ENCODE measurements at places on chromosomes 5 and 9.

- no peak for DNase-seq
These were observed 65.8 kb upstream of the NFIL3 start for GRCh38 chr9:91489361-91489899.

DNA sequence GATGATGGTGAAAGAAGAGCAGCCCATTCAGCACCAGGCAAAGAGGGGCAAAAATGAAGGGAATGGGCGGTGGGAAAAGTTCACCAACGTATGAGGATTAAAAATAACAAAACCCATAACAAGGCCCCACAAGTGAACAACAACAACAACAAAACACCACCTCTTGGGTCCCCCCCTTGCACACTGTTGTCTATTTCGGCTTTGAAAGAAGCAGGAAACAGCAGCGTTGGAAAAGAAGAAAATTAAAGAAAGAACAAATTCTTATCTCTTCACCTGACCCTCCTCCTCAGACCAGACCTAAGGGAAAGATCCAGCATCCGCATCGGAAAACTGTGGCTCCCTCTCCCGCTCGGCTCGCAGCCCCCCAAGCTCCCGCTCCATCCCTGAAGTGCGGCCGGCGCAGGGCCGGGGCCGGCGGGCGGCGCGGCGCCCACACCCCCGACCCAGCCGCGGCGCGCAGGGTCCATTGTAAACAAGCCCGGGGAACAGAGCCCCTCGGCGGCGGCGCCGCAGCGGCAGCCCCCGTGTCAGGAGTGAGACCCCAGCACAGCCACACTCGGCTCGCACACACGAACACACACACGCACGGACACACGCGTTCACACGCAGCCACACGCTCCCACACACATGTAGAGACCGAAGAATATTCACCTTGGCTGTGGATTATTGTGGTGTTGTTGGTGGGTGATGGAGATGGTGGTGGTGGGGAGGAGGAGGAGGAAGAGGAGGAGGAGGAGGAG, 535 bp downstream of the RFX3 start:
- DNase-seq, result no peak

DNA sequence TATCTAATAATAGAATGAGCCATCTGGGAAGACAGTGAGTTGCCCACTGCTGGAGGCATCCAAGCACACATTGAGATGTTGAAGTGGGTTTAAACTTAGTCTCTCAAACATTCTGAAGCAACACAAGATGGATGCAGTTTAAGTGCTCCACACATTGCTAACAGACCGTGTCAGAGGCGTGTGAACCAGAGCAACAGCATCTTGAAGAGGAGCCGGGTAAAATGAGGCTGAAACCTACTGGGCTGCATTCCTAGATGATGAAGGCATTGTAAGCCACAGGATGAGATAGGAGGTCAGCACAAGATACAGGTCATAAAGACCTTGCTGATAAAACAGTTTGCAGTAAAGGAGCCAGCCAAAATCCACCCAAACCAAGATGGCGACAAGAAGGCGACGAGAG, 73.5 kb upstream of the TMEM215 start:
- DNase-seq, result no peak

DNA sequence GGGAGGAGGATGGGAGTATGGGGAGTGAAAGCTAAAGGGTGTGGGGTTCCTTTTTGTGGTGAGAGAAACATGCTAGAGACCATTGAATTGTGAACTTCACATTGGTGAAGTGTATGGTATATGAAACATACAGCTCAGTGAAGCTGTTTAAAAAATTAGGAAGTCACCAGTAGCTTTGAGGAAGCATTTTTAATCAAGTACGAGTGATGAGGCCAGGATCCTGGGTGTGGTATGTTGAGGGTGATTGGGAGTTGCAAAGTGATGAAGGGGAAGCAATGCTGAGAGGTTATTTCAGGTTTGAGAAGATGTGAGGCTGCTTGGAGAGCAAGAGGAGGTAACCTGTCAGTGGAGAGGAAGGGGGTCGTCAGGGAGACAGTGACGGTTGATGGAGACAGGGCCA, 22.7 kb upstream of the CLK4 start:
- no peak for DNase-seq

GRCh38 chr5:116395226-116395625, 179.4 kb downstream of the SEMA6A start:
- DNase-seq, result no peak

GRCh38 chr5:143879646-143880045, 67.7 kb downstream of the HMHB1 start:
- no peak for DNase-seq

DNA sequence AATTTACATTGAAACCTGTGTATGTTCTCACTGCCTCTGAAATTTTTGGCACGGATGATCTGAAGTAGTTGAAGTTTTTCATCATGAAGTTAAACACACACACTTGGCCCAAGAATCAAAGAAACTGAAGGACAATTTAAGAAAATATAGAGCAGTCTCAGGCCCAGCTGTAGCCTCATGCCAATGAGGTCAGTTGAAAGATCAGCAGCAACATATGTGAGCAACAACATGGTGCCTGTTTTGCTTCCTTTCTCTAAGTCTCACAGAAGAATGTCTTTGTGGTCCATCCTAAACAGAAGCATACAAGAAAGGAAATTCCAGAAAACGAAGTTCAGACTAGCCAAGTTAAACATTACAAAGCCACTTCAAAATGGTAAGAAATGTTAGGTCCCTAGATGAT, 1737.2 kb downstream of the MAT2B start:
- DNase-seq, result no peak

GRCh38 chr9:126876531-126876930, 16.1 kb downstream of the ZBTB34 start:
- DNase-seq, result no peak

DNA sequence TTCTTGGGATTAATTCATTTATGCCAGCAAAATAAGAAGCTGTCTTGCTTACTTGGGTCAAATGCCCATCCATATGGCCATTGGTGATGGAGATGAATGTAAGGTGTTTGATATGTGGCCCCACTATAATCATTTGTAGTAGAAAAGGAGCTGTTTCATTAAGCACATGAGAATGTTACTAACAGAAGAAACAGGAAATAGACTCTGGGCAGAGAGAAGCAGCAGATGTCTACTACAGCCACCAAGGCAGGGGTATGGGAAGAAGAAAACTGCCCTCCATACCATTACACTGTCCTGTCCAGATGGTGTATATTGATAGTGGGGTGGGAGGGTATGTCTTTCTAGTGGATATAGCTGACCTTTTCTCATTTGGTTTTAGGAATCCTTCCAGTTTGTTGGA, 386.6 kb upstream of the CLINT1 start:
- DNase-seq, result no peak

DNA sequence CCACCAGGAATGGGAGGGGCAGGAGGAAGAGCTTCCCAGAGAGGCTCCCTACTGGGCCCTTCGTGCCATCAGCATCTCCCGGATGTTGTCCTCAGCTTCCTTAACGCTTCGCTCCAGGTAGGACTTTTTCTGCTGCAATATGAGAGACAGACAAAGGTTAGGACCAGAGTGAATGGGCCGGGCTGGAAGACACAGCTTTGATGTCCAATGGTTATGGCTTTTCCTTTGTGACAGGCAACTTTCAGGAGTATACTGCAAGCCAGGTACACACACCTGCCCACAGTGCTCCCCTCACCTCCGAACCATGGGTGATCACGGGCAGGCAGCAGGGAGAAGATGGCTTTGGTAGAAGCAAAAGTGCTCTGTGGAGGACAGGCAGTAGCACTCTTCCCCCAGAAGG, 57.0 kb downstream of the PFDN1 start:
- DNase-seq, result no peak

- no peak for DNase-seq
These were observed 17.0 kb upstream of the MYO10 start for GRCh38 chr5:16952968-16953671.

DNA sequence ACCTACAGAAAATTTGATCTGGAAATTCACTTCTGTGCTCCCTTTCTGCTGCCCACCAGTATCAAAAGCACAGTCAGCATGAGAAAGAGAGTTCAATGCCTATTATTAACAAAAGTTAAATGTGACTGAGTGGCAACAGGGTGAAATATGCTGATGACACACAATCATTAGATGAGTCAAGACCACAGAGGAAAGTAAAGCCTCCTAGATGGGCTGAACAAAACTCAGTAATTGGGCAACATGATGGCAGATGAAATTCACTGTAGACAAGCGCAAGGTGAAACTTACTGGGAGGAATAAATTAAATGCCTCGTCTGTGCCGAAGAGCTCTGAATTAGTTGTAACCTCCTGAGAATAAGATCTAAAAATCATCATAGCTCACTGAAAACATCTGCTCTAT, 752.8 kb downstream of the IRX1 start:
- no peak for DNase-seq

DNA sequence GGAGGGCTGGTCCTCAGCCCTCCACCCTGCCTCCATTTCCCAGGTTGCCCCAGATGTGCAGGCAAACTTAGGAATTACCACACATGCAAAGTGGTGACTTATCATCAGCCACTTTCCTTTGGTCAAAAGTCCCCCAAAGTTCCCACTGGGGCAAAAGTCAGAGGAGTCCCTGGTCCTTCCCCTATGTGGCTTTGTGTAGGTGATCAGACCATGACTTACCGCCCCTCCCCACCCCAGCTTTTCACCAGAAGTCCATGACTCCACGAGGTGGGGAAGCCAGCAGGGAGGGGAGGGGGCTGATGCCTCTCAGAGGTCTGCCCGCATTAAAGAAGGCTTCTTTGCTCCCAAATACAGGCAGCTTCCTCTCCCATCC, 5.8 kb downstream of the TRAF1 start:
- DNase-seq, result no peak

DNA sequence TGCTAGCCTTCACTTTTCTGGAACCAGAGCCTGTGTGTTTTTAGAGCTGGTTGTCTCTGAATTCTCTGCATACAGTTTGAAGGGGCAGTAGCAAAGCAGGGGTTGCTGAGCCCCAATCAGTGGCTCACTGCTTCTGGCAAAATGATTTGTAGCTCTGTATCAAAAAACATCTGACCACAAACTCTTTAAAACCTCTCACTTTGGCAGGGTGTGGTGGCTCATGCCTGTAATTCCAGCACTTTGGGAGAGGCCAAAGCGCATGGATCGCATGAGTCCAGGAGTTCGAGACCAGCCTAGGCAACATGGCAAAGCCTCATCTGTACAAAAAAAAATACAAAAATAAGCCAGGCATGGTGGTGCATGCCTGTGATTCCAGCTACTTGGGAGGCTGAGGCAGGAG, 28.3 kb upstream of the APC start:
- DNase-seq, result no peak

DNA sequence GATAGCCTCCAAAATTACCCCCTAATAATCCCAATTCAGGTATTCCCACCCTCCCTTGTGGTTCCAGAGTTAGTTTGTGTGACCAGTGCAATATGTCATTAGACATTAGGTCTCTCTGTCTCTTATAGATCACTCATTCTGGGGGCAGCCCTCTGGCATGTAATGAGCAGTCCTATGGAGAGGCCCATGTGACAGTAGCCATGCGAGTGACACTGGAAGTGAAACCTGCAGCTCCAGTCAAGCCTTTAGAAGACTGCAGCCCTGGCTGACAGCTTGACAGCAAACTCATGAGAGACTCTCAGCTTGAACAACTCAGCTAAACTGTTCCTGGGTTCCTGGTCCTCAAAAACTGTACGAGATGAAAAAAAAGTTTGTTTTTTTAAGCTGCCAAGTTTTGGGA, 54.0 kb upstream of the HSPB3 start:
- DNase-seq, result no peak

DNA sequence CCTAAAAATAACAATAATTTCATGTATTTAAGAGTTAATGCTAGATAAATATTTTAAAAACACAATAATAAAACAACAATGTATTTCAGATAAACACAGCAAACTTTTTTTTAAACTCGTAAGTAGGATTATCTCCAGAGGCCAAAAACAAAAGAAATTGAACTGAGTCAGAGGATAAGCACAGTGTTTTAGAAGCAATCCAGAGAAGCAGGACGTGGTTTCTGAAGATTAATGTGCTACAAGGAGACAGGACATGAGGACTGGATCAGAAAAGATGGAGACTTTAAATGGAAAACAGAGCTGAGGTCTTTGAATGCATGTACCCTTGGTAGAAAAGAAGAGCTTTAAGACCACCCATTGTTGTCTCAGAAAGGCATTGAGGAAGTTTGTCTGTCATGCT, 491.2 kb upstream of the TLE4 start:
- DNase-seq, result no peak

- no peak for DNase-seq
These were observed 1.0 kb upstream of the CLIC3 start for GRCh38 chr9:136997371-136997770.

DNA sequence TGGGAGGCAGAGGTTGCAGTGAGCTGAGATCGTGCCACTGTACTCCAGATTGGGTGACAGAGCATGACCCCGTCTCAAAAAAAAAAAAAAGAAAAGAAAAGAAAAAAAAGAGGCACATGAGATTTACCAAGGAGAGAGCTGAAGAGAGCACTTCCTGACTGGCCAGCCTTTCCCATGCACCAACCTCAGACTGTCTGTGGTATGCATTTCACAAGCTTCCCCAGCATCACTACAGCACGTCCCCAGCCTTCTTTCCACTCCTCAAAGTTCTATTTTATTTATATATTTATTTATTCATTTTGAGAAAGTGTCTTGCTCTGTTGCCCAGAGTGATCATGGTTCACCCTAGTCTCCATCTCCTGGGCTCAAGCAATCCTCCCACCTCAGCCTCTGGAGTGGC, 13.6 kb upstream of the FUBP3 start:
- DNase-seq, result no peak

Measured in stimulated activated CD4-positive, alpha-beta T cell treated with anti-CD3 and anti-CD28 coated beads, Interleukin-12 subunit alpha, Interleukin-12 subunit beta, amount 100 ng/mL, for 48 hours (primary cell).